ENCODE measurements at places on chromosomes 1 and 21.

- no peak overlapping the region for H3K27ac ChIP-seq
- no peak overlapping the region for H3K4me3 ChIP-seq
- no peaks in the 10 kb centered on the region for H3K27me3 ChIP-seq
Measured at GRCh38 chr1:90319918-90320317, 325.0 kb downstream of the ZNF326 start.

DNA sequence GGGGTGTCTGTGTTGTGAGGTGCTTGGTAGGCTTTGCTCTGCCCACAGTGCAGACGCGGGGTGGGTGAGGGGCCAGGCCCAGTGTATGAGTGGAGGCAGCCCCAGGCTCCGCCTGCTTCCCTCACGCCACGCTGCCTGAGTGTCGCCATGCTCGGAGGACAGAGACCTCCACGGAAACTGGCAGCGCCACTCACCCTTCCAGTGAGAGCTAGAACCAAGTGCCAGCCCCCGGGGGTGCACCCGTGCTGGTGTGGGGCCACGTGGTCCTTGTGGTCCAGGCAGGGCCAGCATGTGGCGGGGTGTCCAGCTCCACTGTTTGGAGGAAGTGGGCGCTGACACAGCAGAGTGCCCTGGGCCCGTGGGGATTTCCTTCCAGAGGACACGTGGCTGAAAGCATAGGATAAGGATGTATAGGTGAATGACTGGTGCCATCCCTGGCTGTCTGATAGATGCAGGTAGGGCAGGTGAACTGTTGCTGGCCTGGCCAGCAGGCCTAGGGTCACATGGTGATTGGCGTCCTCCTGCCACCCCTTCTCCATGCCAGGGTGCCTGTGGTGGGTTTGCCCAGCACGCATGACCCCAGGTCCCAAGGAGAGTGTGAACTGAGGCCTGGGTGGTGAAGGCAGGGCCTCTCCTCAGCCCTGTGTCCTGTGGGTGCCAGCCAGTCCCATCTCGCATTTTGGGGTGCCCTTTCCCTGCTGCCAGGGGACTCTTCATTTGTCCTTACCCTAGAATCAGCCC, 3.8 kb downstream of the LRRC3 start:
- no peak for DNase-seq
- peak overlapping the region; percentile 85 for H3K27ac ChIP-seq
- H3K27me3 ChIP-seq: no peaks in the 10 kb centered on the region
- H3K4me3 ChIP-seq: no peak overlapping the region
- H3K4me1 ChIP-seq: peaks cover 72% of the 10 kb centered on the region

DNA sequence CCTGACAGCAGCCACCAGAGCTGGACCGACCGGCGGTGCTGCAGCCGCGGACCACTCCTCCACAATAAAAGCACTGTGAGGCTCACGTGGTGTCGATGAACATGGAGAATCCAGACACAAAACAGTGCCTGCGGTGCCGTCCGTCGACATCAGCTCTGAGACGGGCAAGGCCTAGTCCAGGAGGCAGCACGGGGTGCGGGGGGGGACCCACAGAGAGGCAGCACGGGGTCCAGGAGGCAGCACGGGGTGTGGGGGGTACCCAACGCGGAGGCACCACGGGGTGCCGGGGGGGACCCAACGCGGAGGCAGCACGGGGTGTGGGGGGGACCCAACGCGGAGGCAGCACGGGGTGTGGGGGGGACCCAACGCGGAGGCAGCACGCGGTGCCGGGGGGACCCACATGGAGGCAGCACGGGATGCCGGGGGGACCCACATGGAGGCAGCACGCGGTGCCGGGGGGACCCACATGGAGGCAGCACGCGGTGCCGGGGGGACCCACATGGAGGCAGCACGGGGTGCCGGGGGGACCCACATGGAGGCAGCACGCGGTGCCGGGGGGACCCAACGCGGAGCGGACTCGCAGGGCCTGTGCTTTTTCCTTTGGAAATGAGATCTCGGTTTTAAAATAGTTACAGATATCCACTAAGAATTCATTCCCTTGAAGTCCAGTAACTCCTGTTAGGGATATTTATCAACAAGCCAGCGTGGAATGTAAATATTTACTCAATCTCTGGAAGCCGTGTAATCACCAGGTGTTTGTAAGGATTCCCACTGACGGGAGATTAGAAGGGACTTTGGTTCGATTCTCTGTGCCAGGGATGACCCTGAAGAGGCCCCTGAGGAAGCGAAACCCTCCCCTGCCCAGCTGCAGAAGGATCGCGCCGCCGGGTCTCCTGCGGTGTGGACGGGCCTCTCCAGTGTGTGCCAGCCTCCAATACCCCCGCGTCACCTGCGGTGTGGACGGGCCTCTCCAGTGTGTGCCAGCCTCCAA, 52.1 kb downstream of the COL6A1 start:
- H3K36me3 ChIP-seq: no peaks in the 10 kb centered on the region
- DNase-seq: peak; percentile 70
- peak overlapping the region; percentile 5 for H3K4me3 ChIP-seq

- no peaks in the 10 kb centered on the region for H3K27me3 ChIP-seq
- no peak overlapping the region for H3K27ac ChIP-seq
- no peaks in the 10 kb centered on the region for H3K36me3 ChIP-seq
- no peak overlapping the region for H3K4me3 ChIP-seq
Measured at GRCh38 chr1:152191260-152191659, 32.2 kb upstream of the RPTN start.

GRCh38 chr1:119737040-119737682, 25.4 kb downstream of the PHGDH start:
- H3K27me3 ChIP-seq: no peaks in the 10 kb centered on the region
- peaks cover 44% of the 10 kb centered on the region for H3K36me3 ChIP-seq

DNA sequence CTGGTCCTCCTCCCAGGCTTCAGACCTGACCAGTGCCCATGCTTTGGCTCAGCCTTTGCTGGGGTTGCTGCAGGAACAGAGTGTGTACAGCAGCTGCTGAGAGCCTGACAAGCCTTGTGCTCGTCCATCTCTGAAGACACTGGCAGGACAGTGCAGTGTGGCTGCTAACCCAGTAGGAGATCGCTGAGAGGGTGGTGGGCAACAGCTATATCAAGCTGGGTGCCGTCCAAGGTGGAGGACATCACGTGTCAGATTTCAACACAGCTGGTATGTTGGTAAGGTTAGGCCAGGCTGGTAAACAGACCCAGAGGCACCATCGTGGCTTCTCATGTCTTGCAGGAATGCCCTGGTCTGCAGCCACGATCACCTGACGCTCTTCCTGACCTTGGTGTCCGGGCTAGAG, 17.9 kb upstream of the SLC25A34 start:
- H3K27ac ChIP-seq: no peak overlapping the region
- no peak for DNase-seq
- H3K4me3 ChIP-seq: no peak overlapping the region
- peaks cover 50% of the 10 kb centered on the region for H3K36me3 ChIP-seq

DNA sequence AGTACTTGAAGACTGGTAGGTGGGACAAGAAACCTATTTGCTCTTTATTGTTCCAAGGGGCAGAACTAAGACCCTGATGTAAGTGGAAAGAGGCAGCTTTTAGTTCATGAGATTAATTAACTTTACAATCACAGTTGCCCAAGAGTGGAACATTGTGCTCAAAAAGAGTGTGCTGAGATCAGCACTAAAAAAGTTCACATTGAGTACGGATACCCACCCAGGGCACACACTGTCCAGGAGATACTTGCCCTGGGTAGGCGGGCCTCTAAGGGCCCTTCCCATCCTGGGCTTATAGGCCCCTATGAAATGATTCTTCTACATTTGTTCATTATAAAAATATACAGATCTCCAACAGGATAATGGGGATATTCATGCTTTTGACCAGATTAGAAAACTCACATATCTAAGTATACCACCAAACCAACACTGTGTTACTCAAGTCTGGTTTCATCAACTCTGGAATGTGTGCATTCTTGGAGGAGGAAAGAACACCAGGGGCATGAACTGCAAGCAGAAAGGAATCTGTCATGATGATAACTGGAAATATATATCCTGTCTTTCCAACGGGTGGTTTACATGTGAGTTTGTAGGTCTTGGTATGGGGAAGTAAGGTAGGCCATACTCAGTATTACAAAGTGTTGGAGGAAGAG, 626.2 kb downstream of the SMYD3 start:
- H3K36me3 ChIP-seq: no peaks in the 10 kb centered on the region
- no peaks in the 10 kb centered on the region for H3K27me3 ChIP-seq
- H3K4me1 ChIP-seq: peaks cover 7% of the 10 kb centered on the region
- H3K4me3 ChIP-seq: no peak overlapping the region

GRCh38 chr1:162596514-162597170, 35.1 kb downstream of the UAP1 start:
- peaks cover 29% of the 10 kb centered on the region for H3K4me1 ChIP-seq
- H3K27me3 ChIP-seq: no peaks in the 10 kb centered on the region
- H3K36me3 ChIP-seq: peaks cover 60% of the 10 kb centered on the region
- DNase-seq: peak; percentile 83
- no peak overlapping the region for H3K4me3 ChIP-seq
